Transverse colon (tissue), 4 donors: ENCODE measurements at places on chromosomes 6 and 20. TPM values are rescaled to one million over a fixed set of nuclear protein-coding genes. Genes with fewer than 3 reads are reported as not detected.

Gene PLCB4
- total RNA-seq: 45.9 TPM

Gene SSTR4
- not detected for total RNA-seq

Gene CDSN
- not detected for total RNA-seq

Gene SLC16A10
- 1.5 TPM for total RNA-seq

Gene SLA2
- not detected for total RNA-seq

Gene TRIM15
- 5.8 TPM for total RNA-seq

Gene REM1
- not detected for total RNA-seq

Gene LRRN4
- total RNA-seq: 0.48 TPM

Gene CALHM6
- total RNA-seq: 21.7 TPM

Gene CPNE5
- not detected for total RNA-seq

Gene FAM83C
- total RNA-seq: 0.14 TPM

Gene PRR18
- not detected for total RNA-seq

Gene CLPSL2
- total RNA-seq: not detected

Gene TRIM31
- 3.4 TPM for total RNA-seq

Gene DEF6
- total RNA-seq: 4.2 TPM

Gene ZNF831
- total RNA-seq: 0.96 TPM

Gene AVP
- not detected for total RNA-seq

Gene PRPH2
- 0.32 TPM for total RNA-seq

DNA sequence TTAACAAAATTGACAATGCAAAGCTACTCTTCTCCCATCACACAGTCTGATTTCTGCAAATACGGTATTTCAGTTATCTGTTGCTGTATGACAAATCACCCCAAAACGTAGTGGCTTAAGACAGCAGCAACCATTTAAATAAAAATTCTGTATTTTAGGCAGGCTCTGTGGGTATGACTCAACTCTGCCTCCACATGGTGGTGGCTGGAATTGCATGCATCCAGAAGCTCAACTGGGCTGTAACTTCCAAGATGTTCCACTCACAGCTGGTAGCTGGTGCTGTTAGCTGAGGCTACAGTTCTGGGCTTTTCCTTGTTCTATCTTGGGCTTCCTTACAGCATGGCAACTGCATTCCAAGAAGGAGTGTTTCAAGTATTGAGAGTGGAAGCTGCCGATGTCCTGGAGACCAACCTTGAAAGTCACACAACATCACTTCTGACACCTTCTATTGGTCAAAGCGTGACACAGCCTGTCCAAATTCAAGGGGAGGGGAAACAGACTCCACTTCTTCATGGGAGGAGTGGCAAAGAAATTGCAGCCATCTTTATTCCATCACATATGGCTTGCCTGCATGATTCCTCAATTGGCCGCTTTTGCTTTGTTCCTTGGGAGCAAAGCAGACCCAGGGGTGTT lies 39.7 kb upstream of the TULP1 start:
- DNase-seq: peak; percentile 56

GRCh38 chr6:116060572-116061283 lies at the start of gene FRK:
Gene FRK (minus strand): TSS chr6:116060891. CDS start chr6:116060311, 580 bp downstream.
- DNase-seq: peak; percentile 85

GRCh38 chr6:155678361-155678760 lies 222.7 kb upstream of the NOX3 start:
- no peak for DNase-seq

GRCh38 chr6:139879823-139880356 lies 505.4 kb upstream of the CITED2 start:
- DNase-seq: no peak

- no peak for DNase-seq
These were observed 37.7 kb downstream of the GRM4 start for GRCh38 chr6:34108176-34108575.

DNA sequence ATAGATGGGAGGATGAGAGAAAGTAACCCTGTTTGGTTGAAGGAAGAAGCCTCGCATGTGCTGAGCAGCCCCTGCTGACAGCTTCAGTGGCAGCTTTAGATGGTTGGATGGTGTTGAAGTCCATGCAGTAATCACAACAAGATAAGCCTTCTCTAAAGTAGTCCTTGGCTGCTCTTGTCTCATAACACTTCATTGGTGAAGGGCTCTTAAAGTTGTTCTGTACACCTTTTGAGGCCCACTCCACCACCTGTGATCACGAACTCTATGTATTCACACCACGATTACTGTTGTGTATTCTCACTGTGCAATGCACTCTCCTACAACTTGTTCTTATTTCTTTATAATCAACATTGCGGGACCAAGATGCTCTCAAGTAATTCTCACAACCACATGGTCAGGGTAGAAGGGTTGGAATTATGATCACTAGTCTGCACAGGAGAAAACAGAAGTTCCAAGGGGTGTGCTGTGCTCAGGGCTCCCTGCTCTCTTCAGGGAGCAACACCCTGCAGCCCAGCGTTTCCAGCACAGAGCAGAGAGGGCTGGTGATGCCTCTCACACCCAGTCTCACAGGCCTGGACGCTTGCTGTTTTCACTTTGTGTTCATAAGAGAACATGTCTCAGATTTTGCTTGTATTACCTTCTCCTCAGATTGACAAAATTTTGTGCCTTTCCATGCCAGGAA lies 294.4 kb downstream of the SMOC2 start:
- DNase-seq: no peak

- DNase-seq: no peak
These were observed 24.8 kb downstream of the RNF146 start for GRCh38 chr6:127291495-127291894.

GRCh38 chr6:1250489-1251197 lies 61.3 kb upstream of the FOXQ1 start:
- DNase-seq: no peak

- no peak for DNase-seq
These were observed 117.3 kb downstream of the BCKDHB start for GRCh38 chr6:80223743-80224212.

GRCh38 chr6:35541836-35542235 lies 29.1 kb upstream of the TULP1 start:
- DNase-seq: no peak

- peak; percentile 43 for DNase-seq
These were observed 49.2 kb downstream of the FRK start for GRCh38 chr6:116011520-116011919.

GRCh38 chr6:136846046-136846445 lies 23.7 kb downstream of the PEX7 start:
- DNase-seq: peak; percentile 36

DNA sequence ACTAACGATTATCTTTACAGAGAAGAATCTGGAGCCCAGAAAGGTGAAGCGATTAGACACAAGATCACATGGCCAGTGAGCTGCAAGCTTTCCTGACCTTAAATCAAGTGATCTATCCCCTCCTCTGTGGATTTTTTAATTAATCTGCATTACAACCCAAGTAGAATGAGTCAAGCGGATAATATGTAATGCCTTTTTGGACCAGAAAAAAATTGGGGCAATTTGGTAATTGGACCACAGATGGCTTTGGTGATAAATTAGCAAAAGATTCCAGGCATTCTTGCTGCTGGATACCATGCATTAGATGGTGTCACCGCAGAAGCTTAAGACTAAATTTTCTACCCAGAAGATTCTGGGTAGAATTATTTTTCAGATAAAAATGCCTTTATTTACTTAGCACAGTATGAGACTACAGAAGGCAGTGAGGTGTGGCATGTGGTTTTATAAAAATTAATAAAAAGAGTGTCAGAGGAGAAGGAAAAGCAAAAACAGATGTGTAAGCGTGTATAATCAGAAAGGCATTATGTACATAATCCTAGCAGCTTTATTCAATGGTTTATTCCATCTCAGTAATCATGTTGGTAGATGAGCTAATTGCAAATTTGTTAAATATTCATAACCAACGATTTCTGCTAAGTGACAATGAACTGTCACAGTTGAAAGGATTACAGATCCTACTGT lies 53.9 kb upstream of the PCSK2 start:
- DNase-seq: no peak

DNA sequence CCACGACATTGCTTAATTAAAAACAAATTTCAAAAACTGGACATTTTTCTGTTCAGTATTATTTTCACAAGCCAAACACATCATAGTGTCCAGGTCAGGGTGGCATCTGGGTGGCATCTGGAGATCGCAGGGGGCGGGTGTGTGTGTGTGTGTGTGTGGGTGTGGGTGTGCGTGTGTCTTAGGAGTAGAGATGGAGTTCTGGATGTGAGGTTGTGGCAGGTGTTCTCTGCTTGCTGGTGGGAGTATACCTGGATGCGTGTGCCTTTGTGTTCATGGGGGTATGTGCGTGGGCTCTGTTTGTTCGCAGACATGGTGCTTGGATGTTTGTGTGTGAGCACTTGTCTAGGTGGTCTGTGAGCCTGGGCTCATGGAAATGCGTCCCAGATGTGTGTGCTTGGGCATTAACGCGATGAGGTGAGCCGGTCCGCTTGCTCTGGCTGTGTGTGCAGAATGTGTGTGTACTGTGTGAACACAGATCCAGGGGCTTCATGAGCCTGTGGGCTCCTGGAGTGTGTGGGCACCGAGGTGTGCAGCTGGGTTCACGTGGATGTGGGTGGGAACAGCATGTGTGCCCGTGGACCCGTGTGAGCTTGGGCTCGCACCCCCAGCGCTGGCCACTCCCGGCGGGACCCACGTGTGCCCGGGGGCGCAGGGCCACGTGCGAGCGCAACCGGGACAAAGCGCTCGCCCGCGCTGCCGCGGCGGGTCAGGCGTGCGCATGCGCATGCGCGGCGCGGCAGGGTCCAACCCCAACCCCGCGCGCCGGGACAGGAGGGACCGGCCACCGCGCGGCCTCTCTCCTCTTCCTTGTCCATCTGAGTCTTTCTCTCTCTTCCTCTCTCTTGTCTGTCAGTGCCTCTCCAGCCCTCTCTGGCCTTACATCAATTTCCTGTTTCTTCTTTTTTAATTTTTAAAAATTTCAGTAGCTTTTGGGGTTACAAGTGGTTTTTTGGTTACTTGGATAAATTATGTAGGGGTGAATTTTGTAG lies 60.4 kb downstream of the SRC start:
- peak; percentile 47 for DNase-seq

DNA sequence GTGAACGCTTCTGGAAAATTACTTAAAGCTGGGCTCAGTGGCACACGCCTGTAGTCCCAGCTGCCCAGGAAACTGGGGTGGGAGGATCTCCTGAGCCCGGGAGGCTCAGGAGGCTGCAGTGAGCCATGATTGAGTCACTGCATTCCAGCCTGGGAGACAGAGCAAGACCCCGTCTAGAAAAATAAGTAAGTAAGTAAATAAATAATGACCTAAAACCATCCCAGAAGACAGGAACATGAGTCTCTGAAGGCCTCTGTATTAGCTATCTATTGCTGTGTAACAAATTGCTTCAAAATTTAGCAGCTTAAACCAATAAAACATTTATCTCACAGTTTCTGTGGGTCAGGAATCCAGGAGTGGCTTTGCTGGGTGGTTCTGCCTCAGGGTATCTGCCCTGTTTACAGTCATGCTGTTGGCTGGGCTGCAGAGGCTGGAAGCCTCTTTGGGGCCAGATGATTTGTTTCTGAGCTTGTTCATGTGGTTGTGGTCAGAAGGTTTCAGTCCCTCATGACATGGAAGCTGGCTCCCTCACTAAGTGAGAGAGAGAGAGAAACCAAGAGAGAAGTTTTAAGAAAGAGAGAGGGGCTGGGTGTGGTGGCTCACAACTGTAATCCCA lies 48.4 kb upstream of the NCOA3 start:
- DNase-seq: peak; percentile 40

DNA sequence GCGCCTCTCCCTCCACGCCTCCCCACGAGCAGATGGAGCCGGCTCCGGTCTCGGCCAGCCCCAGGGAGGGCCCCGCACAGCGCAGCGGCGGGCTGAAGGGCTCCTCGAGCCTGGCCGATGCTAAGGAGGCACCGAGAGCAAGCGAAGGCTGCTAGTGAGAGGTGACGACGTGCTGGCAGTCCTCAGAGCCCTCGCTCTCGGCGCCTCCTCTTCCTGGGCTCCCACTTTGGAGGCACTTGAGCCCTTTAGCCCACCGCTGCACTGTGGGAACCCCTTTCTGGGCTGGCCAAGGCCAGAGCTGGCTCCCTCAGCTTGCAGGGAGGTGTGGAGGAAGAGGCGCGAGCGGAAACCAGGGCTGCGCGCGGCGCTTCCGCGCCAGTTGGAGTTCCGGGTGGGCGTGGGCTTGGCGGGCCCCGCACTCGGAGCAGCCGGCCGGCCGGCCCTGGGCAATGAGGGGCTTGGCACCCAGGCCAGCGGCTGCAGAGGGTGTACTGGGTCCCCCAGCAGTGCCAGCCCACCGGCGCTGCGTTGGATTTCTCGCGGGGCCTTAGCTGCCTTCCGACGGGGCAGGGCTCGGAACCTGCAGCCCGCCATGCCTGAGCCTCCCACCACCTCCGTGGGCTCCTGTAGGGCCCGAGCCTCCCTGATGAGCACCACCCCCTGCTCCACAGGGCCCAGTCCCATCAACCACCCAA lies 2.5 kb upstream of the TMEM14C start:
- DNase-seq: peak; percentile 43

GRCh38 chr6:85452441-85452881 lies 2.6 kb downstream of the NT5E start:
- DNase-seq: no peak

DNA sequence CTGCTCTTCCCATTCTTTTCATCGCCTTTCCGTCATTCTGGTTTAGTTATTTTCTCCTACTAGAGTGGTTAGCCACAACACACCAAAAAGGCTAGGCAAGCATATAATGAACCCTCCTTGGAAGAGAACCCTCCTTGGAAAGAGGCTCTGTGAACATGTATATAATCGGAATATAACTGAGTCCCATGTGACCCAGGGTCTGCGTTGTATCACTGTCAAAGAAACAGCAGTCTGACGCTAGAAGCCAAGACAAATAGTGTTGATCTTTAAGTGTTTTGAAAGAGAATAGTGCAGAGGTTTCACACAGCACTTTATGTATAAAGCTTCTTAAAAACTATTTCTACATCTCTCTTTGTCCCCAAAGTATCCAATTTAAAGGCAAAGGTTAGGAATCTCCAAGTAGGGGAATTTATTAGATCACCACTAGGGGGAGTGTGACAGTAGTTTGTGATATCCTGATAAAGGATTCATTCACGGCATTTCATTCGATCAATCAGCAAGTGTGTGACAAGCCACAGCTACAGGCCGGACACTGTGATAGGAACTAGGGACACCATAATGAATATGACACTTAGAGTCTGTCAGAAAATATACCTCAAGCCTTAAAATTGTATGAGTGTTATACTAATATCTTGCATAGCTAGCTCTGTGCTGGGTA lies 395.3 kb downstream of the CD109 start:
- no peak for DNase-seq

- DNase-seq: no peak
These were observed 101.1 kb downstream of the MAP3K7 start for GRCh38 chr6:90485635-90486277.

- no peak for DNase-seq
These were observed 37.6 kb upstream of the XRN2 start for GRCh38 chr20:21265261-21266190.

- no peak for DNase-seq
These were observed 78.4 kb upstream of the SLC22A23 start for GRCh38 chr6:3535033-3535775.

DNA sequence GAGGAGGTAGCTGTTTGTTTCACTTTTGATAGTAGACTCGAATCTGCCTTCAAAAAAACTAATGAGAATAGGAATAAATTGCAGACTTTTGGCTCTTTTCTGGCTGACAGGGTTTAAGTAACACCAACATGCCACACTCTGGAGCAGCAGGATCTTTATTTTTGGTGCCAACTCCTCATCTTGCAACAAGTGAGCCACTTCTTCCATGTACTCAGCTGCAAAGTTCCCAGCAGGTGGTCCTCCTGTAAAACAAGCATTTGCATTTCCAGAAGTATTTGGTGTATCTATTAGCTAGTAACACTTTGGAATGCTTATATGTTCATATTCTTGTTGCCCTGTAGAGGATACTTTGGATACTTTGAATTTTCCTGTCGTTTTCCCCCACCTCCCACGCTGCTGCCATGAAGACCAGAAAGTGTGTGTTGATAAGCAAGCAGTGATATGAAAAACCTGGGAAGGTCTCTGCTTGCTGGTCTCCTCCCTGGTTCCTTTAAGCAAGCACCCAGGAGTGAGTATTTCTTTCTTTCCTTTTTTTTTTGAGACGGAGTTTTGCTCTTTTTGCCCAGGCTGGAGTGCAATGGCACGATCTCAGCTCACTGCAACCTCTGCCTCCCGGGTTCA lies 1.0 kb downstream of the ARMH2 start:
- no peak for DNase-seq
